ENCODE measurements at places on chromosomes 16 and 17. TPM values are rescaled to one million over a fixed set of nuclear protein-coding genes. Genes with fewer than 3 reads are reported as not detected.
A peak's percentile ranks its signal among the peaks of the same experiment; 100 is the strongest.

TBC1D16 gene
- 87.9 TPM for total RNA-seq

NAA38 gene
- 70.0 TPM for total RNA-seq

TEX19 gene
- total RNA-seq, result not detected

CD300H gene
- not detected for total RNA-seq

KCNJ18 gene
- total RNA-seq, result not detected

DNA sequence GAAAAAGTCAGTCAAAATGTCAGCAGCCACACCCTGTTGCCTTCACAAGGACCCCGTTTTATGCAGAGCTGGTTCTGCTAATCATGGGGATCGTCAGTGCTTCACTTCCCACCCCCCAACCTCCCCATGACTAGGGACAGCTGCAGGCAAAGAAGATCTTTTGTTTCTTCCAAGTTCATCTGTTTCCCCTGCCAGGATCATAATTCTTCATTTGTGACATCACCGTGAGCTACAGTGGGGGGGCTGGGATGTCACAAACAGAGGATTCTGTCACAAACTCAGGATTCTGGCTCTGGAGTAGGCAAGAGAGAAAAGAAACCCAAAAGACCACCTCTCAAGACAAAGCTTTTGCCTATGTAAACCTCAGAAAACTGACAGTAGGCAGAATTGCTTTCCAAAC lies 24.7 kb downstream of the DNAJC7 start:
- H3K27me3 ChIP-seq, result no peaks in the 10 kb centered on the region
- H3K4me1 ChIP-seq, result peaks cover 3% of the 10 kb centered on the region
- peaks cover 33% of the 10 kb centered on the region for H3K36me3 ChIP-seq
- no peak overlapping the region for H3K27ac ChIP-seq
- DNase-seq, result no peak

GRCh38 chr16:67847064-67847861 lies at the start of gene CENPT:
CENPT (minus strand) TSS chr16:67847693; CDS start chr16:67833859, 13,834 bp downstream.
- no peaks in the 10 kb centered on the region for H3K27me3 ChIP-seq
- peak within 1 kb of the TSS; percentile 90 for H3K4me3 ChIP-seq
- peaks cover 1% of the 10 kb centered on the region for H3K36me3 ChIP-seq
- peaks cover 40% of the 10 kb centered on the region for H3K4me1 ChIP-seq

DNA sequence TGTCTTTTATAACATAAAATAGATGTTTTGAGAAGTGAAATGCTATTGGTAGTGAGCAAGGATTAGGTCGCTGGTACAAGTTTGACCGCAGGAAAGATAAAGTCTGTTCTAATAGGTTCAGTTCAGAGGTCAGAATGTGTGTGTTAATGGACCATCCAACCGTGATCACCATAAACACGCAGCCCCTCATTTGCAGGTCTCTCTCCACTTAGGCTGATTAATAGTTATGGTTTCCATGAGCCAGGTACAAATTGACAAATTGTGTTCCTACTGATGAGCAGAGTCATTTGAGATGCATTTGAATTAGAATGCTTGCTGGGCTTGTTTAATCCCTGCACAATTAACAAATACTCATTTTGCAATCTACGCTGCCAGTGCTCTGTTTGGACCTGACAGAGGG lies 318.1 kb upstream of the GOT2 start:
- no peak overlapping the region for H3K4me3 ChIP-seq
- H3K27ac ChIP-seq, result no peak overlapping the region
- peaks cover 3% of the 10 kb centered on the region for H3K4me1 ChIP-seq
- no peaks in the 10 kb centered on the region for H3K27me3 ChIP-seq
- DNase-seq, result no peak

DNA sequence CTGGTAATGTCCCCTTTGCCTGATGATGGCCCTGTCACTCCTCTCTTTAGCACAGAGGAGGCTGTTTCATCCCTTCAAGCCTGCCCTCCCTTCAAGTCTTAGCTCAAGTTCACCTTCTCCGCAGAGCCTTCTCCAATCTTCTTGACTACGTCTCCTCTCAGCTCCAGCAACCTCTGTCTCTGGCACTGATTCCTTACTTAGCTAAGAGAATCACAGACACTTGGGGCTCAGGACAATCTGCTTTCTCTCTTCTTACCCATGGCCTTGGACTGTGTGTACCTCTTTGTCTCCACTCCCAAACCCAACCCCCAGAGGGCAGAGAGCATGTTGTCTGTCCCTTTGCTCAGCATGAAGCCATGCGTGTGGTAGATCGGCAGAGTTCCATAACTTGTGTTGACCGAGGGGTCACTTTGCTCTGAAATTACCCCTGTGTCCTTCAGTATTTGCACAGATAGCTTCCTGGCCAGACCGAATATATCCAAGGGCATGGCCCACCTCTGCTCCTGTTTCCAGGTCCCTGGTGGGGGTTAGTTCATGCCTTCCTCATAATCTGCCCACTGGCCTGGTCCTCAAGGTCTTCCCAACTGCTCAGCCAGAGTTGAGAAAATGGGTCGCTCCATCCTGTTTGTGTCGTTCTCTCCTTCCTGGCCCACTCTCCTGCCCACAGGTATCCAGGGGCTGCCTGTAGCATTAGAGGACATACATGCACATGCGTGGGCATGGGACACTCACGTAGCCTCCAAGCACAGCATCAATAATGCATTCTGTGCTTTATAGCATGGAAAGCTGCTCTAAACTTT lies 41.6 kb downstream of the MAPT start:
- no peak overlapping the region for H3K27ac ChIP-seq
- DNase-seq, result no peak
- H3K27me3 ChIP-seq, result peaks cover 17% of the 10 kb centered on the region
- no peak overlapping the region for H3K4me3 ChIP-seq
- no peaks in the 10 kb centered on the region for H3K36me3 ChIP-seq
- no peaks in the 10 kb centered on the region for H3K4me1 ChIP-seq

- peaks cover 17% of the 10 kb centered on the region for H3K4me1 ChIP-seq
- H3K27me3 ChIP-seq, result no peaks in the 10 kb centered on the region
- DNase-seq, result no peak
These were observed 126.1 kb upstream of the NUDT7 start for GRCh38 chr16:77596261-77596660.

- no peak overlapping the region for H3K4me3 ChIP-seq
- H3K27me3 ChIP-seq, result no peaks in the 10 kb centered on the region
- H3K36me3 ChIP-seq, result peaks cover 9% of the 10 kb centered on the region
- DNase-seq, result no peak
- no peaks in the 10 kb centered on the region for H3K4me1 ChIP-seq
These were observed 238.4 kb upstream of the AXIN2 start for GRCh38 chr17:65799869-65800268.

GRCh38 chr17:20156196-20157000 lies 147.2 kb downstream of the SPECC1 start:
- peaks cover 6% of the 10 kb centered on the region for H3K36me3 ChIP-seq
- DNase-seq, result peak; percentile 42
- no peak overlapping the region for H3K4me3 ChIP-seq

GRCh38 chr16:50724306-50724705 lies 17.6 kb upstream of the CYLD start:
- no peak overlapping the region for H3K27ac ChIP-seq
- DNase-seq, result no peak
- peaks cover 4% of the 10 kb centered on the region for H3K4me1 ChIP-seq
- H3K4me3 ChIP-seq, result no peak overlapping the region
- no peaks in the 10 kb centered on the region for H3K36me3 ChIP-seq

DNA sequence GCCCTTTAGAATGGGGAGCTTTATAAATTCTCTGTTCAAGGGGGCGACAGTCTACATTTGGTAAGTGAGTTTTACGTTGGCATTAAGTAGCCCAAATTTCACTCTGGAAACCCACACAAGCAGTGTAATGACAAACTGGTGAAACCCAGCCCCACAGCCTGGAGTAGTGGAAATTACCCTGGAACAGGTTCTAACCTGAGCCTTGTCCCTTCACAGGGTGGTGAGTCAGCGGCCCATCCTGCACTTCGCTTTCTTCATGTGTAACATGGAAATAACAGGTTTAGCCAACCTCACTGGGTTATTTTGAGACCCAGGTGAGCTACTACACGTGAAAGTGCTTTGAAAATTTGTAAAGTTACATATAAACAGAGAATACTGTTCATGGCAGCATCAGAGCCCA lies 3.5 kb upstream of the TLCD3A start:
- peaks cover 4% of the 10 kb centered on the region for H3K36me3 ChIP-seq
- no peak overlapping the region for H3K4me3 ChIP-seq
- H3K27me3 ChIP-seq, result no peaks in the 10 kb centered on the region

DNA sequence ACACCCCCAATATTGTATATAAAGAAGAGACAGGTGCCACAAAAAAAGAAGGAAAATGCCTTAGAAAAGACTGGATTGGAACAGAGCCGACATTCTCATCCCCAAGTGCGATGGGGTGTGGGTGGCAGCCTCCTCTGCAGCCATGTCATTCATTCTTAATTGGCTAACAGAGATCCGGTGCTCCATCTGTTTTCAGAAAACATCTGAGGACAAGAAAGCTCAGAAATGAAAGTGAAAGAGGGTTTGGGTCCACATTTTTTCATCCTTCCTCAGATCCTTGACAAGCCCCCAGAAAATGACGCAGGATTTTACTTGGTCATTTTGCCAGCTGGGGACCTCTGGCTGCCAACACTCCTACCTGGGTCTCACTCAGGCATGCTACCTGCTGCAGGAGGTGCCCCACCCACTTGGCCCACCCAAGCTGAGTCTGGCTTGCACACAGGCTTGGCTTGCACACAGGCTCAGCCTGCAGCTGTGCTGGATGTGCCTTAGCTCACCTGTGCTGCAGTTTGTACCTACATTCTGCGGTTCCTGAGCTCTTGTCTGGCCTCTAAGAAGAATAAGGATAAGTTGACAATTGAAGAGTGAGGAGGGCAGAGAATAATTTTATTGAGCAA lies 21.9 kb downstream of the KIF2B start:
- no peak overlapping the region for H3K4me3 ChIP-seq
- no peaks in the 10 kb centered on the region for H3K36me3 ChIP-seq

DNA sequence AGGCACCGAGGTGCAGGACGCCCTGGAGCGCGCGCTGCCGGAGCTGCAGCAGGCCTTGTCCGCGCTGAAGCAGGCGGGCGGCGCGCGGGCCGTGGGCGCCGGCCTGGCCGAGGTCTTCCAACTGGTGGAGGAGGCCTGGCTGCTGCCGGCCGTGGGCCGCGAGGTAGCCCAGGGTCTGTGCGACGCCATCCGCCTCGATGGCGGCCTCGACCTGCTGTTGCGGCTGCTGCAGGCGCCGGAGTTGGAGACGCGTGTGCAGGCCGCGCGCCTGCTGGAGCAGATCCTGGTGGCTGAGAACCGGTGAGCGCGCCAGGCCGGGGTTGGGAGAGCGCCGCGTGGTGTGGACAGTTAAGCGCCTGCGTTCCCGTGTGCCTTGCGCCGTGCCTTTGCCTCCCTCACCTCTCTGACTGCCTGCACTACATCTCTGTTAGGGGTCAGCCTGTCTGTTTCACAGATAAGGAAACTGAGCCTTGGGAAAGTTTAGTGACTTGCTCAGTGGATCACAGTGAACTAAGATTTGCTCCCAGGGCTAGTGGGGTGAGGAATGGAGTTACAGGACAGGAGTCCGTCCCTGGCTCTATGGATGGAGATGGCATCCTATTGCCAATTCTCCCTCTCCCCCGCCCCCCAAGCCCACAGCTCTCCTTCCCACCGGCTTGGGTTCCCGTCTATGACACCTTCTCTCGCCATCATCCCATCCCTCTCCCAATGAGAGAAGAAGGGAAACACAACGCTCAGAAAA lies 880 bp downstream of the SARM1 start:
- peaks cover 18% of the 10 kb centered on the region for H3K27me3 ChIP-seq
- no peak for DNase-seq
- H3K27ac ChIP-seq, result peak overlapping the region; percentile 56
